ENCODE measurements at places on chromosomes 7 and 10.

DNA sequence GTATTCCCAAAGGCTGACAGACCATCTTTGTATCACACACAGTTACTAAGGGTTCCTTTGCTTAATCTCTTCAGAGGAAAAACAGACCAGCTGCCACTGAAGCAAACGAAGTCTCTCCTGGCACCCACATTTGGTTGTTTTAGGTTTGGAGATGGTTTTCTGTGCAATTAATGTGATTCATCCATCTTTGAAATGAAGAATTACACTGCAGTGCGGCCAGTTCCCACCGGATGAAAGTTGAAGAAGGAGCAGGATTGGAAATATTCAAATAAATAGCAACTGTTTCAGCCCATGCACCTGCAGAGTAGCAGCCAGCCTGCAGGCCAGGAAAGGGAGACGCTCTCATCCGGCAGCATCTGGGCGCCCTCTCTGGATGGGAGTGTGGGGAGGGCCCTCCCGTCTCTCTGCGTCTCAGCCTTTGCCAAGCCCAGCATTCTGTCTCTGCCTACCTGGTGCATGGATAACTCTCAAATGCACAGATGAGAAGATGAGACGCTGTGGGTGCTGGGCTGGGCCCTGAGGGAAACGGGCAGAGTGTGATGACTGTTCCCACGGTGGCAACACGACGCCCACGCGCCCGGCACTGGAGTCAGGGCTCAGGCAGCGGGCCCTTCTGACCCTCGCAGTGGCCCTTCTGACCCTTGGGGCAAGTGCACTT, 214.0 kb downstream of the PTPRN2 start:
- DNase-seq: no peak

GRCh38 chr10:131137223-131137622, 174.3 kb downstream of the TCERG1L start:
- DNase-seq: no peak

DNA sequence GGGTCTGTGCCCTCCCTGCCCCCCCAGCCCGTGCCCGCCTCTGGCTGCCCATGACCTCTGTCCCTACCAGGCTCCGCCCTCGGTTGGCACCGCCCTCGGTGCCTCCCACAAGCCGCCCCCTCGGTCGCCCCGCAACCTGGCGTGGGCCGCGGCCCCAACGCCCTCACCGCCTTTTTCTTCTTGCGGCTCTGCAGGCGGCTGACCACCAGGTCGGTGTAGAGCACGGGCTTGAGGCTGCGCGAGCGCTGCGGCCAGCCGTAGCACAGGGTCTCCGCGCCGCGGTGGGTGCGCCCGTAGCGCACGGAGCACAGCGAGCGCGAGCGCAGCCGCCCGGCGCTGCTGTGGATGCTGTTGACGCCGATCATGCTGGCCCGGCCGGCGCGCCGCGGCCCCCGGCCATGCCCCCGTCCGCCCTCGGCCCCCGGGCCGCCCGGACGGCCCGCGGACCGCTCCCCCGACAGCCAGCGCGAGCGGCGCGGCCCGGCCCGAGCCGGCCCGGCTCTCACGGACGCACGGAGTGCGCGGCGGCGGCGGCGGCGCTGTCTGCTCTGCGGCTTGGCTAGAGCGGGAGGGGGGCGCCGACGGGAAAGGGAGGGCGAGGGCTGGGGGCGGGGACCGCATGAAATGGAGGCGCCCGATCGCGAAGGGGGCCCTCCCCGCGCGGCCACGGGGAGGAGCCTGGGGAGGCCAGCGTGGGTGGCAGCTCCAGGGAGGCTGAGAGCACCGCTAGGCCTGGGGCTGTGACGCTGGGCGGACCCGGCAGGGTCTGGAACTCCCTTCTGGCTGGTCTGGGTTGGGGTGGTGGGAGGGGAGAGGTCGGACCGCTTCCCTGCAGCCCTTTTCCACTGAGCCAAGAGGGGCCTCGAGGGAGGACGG, 9.6 kb downstream of the PSD start:
- peak; percentile 61 for DNase-seq

GRCh38 chr7:33644489-33644888, 260.9 kb upstream of the BMPER start:
- no peak for DNase-seq

GRCh38 chr10:95758351-95759025, 2.5 kb downstream of the ENTPD1 start:
- no peak for DNase-seq

DNA sequence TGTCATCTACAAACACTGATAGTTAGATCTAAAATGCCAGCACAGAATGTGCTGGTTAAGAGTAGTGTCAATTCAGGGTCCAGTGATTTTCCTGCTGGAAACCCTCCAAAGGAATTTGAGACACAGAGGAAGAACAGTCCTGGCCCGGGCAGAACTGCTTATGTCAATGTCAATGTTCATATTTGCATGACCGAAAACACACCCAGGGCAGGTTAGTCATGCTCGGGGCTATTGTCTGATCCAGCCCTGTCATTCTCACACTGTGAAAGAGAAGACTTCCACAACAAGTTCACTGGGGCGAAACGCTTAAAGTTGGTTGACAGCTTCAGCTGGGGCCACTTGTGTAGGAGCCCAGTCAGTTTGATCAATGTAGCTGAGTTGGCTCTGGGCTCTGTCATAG, 139.3 kb downstream of the C1GALT1 start:
- DNase-seq: no peak

DNA sequence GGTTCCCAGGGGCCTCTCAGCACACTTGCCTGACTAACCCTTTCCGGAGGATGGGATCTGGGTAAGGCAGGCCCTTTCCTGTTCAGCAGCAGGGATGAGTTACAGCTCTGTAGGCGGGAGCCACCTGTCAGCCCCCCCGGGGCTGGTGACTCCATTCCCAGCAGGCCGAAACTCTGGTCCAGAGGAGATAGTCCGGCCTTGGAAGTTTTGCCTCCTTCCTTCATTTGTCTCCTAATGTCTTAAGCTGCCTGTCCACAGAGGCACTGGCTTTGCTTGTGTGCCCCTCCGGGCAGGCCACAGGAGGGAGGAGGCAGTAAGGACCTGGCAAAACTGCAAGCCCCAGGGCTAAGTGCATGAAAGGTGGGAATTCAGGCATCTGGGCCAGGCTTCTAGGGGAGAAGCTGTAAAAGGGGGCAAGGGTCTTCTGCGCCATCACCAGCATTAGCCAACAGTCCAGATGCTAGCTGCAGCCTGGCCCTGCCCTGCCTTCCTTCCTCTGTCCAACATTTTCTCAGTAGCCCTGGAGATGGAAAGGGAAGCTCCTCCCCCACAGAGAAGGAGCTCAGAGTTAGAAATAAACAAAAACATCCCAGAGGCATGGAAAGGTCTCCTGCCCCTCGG, 1.2 kb downstream of the ADIRF start:
- no peak for DNase-seq

DNA sequence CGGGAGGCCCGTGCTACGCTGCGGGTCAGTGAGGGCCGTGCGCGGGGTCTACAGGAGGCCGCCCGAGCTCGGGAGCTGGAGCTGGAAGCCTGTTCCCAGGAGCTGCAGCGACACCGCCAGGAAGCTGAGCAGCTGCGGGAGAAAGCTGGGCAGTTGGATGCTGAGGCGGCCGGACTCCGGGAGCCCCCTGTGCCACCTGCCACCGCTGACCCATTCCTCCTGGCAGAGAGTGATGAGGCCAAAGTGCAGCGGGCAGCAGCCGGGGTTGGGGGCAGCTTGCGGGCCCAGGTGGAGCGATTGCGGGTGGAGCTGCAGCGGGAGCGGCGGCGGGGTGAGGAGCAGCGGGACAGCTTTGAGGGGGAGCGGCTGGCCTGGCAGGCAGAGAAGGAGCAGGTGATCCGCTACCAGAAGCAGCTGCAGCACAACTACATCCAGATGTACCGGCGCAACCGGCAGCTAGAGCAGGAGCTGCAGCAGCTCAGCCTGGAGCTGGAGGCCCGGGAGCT, 7.0 kb downstream of the LZTS2 start:
- DNase-seq: no peak

DNA sequence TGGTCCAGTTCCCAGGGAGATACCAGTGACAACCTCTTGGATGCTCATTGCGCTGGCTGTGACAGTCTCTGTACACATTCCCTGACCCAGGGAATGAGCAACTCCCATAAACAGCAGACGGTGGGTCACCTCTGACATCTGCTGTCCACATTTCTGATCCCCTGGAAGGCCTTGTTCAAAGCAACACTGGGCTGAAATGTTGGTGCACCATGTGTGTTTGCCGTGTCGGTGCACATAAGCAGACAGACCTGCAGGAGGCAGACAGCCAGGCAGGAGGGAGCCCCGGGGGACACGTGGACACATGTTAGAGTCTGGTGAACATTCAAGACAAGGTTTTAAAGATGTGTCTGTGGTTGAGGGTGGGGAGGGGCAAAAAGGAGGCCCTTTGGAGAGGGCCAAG, 254.9 kb downstream of the PLXNA4 start:
- DNase-seq: no peak

DNA sequence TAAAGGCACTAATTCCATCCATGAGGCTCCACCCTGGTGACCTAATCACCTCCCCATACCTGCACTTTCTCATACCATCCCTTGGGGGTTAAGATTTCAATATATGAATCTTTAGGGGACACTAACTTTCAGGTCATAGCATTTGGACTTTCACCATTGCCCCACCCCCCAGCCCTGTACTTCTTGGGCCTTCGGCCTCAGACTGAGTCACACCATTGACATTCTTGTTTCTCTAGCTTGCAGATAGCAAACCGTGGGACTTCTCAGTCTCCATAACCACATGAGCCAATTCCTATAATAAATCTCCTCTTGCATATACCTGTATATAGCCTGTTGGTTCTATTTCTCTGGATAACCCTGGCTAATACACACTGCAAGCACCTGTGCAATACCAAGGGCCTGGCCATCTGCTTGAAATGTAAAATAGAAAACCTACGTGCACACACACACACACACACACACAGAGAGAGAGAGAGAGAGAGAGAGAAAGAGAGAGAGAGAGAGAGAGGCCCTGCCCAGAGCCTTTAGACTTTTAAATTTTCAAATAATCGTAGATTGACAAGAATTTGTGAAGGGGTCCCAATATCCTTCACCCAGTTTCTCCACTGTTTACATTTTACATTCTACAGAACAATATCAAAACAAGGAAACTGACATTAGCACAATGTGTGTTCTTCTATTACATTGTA, 25.3 kb downstream of the ANXA8 start:
- DNase-seq: no peak

DNA sequence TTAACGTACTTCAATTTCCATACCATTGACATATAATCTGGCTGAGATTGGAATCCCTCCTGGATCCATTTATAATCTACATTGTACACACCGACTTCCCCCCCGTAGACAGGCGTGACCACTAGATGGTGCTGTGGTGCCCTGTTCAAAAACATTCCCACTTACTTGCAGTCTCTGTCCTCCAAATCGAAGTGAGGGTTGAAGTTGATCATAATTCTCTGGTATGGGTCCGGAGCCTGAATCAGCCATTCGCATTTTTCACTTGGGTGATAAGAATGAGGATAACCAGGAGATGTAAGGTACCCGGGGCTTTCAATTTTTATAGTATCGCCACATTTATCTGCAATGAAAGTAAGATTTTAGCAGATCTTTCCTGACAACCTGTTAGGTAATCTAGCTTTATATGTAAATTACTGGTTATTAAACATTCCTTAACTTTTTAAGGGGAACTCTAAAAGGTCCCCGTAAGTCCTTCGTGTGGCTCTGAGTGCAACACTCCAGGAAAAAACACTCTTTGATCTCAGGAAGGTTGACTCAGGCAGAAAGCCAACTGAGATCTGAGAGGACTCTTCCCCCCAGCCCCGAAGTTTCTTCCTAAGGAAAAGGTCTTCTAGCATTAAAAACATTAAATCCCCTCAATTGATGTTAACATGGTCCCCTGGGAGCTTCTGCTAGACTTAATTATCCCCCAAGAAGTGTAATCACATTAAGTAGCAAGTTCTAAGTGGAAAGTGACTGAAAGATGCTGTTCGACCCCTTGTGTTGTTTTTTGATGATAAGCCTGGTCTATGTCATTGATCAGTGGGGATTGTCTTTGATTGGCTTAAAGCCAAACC, 3.7 kb downstream of the NRP1 start:
- DNase-seq: peak; percentile 69

GRCh38 chr10:49644035-49644646, 30.3 kb downstream of the CHAT start:
- DNase-seq: no peak

DNA sequence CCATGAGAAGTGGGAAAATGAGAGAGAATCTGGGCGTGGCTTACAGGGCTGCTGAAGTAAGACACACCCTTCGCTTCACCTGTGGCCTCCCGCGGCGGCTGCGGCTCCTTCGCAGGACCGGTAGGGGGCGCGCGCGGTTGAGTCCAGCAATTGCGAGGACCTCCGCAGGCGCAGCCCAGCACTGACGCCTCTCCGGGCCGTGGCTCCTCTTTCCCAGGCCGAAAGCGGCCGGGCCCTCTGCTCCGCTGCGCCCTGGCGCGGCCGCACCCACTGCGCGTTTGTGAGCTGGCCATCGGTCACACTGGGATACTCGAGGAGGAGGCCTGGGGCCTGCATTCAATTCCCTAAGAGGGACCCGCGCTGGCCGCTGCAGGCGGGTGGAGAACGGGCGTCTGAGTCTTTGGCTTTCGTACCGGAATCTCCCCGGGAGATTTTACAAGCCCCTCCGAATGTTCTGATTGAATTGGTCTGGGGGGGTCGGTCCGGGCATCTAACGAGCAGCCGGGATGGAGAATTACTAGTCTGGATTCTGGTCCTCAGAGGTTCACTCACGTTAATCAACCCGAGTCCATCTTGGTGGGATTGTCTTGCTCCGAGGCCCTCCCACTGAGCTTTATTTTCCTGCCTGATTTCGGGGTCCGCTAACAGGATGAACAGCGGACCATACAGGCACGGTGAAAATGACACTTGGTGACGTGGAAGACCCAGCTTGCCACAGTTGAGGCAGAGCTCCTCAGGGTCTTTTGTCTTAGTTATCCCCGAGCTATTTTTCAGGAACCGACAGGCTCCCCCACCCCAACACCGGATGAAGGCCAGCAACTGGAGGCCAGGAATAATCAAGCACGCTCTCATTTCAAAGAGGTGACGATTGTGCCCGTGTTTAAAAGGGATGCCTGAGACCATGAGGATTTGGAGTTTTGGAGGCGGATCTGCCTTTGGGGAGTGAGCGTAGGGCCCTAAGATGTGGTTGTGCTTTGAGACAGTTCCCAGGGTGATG, at the start of gene LRRD1:
LRRD1 (minus strand) TSS at position 215 of the 997 bp plus-strand sequence. CDS start 13,940 bp downstream, outside the sequence.
- peak; percentile 79 for DNase-seq

GRCh38 chr10:131188494-131188893, 123.0 kb downstream of the TCERG1L start:
- no peak for DNase-seq

DNA sequence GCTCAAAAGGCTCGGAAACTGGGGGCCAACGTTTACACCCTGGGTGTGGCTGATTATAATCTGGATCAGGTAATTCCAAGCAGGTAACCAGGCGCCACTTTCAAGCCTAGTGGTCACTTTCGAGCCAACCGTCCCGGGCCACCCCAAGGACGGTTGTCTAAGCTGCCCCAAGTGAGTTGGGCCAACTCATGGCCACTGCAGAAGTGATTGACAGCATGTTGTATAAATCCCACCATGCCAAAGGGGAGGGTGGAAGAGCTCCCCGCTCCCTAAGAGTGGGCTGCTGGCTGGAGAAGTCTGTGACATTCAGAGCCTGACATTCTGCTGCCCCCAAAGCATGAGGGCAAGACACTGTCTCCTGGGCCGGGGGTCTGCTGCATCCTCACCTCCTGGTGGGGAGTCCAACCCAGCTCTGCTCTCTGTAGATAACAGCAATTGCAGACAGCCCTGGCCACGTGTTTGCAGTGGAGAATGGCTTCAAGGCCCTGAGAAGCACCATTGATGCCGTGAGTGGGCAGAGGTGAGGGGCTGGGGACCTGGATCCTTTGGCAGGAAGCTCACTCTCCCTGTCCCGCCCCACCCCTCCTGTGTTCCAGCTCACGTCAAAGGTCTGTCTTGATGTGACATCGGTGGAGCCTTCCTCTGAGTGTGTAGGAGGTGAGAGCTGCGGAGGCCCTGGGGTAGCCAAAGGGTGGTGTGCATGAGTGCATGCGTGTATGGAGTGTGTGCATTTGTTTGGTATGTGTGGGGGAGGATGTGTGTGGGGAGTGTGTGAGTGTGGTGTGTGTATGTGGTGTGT, 10.8 kb downstream of the ANTXRL start:
- no peak for DNase-seq

Data from activated naive CD4-positive, alpha-beta T cell (primary cell).